ENCODE measurements at places on chromosomes 3 and 15.

DNA sequence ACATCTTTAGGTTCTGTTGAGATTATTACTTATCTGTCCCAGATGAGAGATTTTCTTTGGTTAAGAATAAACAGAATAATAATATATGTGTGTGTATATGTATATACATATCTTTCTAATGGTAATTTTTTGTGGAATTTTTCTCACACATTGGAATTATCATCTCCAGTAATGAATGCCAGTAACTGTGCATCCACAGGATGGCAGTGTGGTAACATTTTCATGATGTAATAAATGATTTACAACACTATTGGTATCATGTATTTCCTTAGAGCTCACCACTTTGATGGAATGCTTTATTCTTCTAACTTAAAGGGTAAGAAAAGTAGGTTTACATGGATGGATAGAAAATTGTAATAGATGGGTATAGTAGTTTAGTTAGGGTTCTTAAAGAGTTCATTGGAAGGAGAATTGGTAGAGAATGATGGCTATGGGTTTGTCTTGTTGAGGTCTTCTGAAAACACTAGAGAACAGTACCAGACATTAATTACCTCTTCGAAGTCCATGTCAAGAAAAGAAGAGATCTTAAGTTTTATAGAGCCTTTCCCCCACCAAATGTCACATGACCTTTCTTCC, 78.1 kb downstream of the STT3B start:
- no peak for DNase-seq

GRCh38 chr3:135229018-135229495, 434.0 kb downstream of the EPHB1 start:
- no peak for DNase-seq

- no peak for DNase-seq
These were observed 12.4 kb downstream of the KLF13 start for GRCh38 chr15:31338879-31339557.

DNA sequence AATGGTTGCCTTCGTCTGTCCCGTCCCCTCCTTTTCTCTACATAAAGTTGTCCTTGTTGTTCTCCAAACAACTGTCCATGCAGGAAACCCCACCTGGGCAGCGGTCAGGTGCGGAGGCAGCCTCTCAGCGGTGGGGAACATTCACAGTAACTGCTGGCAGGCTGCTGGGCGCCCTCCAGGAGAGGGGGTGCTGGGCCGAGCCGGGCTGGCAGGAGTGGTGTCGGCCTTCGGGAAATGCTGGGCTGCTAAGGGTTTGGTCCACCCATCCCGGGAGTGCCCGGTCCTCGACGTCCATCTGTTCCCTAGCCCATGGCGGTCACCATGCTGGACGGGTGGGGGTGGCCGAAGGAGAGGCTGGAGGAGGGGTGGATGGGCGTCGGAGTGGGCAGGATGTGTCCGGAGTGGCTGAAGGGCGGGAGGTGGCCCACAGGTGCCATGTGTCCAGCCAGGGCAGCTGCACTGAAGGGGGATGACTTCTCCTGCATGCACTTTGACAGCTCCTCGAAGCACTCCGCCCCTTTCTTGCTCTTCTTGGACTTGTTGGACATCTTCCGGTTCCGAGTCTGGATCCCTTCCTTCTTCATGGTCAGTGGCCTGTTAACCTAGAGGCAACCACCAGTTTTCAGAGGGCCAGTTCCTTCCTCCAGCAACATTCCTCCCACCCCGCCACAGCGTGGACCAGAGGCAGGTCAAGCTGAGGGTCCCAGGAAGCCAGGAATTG, 12.1 kb downstream of the GATA2 start:
- DNase-seq, result no peak

DNA sequence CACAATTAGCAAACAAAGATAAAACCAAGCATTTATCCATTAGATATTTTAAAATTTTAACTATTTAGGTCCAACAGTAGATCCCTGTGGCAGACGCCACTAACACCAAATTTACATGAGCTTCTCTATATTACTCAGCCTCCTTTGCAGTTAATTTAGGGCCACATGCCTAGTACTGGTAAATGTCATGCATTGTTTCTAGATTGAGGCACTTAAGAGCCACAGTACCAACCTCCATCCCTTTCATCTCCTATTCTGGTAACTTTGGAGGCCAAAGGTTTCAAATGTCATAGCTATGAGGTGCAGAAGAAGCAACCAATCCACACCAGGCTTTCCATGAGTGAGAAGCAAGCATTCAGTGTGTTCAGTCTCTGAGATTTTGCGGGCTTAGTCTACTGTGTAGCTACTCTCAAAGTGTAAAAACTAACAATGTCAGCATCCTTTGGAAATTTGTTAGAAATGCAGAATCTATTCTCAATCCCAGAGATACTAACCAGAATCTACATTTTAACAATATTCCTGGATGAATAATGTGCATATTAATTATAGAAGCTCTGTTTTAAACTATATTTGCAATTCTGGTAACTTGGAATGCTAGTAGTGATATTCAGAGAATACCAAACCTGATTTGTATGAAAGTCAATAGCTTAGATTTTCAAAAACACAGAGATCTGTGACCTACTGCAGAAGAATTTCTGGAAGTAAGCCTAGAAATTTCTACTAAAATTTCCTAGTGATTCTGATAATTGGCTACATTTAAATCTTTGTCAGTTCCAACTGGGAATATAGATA, 206.3 kb upstream of the CD96 start:
- no peak for DNase-seq

DNA sequence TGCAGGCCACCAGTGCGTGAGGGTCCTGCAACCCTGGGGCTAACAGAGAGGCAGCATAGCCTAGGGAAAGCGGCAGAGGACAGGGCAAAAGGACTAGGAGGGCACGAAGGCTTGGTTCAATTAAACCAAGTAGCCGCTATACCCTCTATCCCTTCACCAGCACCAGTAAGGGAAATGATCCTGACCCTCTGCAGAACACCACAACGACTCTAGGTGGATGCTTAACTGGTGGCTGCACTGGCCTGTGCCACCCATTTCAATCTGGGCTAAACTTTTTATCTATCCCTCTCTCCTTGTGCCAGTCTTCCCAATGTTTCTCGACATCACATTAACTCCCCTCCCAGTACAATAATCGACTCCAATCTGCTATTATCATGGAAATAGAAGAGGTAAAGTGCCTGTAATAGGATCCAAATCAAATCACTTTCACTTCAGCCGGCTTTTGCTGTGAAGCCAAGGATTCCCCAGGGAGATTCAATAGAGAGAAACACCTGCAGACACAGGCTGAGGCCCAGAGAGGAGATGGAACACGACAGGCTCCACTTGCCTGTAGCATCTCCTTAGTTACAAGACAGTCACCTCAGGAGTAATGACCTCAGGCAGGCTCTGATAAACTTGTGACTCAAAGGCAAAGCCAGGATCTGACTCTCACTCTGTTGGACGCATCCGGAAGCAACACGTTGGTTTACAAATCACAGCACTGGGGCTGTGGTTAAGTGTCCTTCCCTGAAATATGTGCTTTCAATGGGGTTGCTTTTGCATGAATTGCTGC, 791.6 kb upstream of the ARRDC4 start:
- no peak for DNase-seq

All from hematopoietic multipotent progenitor cell (in vitro differentiated cells).